T-helper 22 cell (primary cell): ENCODE measurements at places on chromosomes 16 and 17.

DNA sequence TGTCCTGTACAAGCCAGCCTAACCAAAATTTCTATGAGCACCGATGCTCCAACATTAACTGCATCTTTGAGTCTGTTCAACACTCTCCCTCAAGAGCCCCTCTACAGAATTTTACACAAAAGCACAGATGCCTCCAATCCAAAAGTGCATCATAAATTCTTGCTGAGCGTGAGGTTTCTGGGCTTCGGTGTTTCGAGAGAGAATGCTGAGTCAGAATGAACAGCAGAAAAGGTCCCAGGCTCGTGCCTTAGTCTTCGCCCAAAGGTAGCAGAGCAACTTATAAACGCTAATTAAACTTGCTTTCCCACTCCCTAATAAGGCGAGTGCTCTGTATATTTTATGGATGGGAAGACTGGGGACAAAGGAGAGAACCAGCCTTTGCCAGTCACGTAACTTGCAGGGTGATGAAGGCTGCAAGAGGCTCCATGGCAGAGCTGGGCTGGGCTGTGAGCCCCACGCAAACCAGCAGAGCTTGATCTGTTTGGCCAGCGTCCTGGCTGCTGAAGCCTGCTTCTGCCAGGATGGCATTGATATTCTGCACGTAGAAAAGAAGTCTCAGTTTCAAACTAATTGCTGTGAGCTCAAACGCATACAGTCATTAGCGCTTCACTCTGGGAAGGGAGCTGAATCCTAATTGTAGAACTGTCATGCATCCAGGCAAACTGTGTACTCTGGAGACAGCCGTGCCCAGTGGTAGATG is 138.5 kb downstream of the DNAH9 start:
- DNase-seq = no peak

DNA sequence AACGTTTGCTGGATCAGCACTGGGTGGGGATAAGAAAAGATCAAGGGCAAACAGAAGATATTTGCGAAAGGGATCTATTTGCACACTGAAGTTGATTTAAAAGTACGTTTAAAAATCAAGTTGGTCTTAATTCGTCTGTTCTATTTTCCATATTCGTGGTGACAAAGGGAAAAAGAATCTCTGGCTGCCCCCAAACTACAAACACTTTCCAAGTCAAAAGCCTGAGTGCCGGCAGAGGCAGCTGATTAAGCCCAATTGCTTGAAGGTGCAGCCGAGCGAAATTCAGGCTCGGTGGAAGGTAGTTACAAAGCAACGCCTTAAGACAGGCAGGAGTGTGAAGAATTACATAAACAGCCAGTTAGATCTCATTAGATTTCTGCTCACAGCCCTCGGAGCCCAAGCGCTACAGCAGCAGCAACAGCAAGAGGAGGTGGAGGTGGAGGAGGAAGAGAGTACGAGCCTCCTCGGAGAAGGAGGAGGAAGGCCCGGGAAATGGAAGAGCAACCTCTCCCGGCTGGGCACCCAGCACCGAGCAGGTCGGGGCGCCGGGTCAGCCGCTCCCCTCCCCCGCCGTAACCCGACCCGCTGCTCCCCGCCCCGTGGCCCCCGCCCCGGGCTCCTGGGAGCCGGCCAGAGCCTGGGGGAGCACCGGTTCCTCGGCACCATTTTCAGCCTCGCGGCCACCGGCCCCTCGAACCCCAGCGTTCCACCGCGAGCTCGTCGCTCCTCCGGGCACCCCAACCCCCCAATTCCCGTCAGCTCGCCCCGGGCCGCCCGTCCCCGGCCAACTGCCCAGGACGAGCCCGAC is 890 bp downstream of the TOB1 start:
- DNase-seq = no peak

GRCh38 chr17:30229012-30229411 is 6.5 kb downstream of the SLC6A4 start:
- no peak for DNase-seq

DNA sequence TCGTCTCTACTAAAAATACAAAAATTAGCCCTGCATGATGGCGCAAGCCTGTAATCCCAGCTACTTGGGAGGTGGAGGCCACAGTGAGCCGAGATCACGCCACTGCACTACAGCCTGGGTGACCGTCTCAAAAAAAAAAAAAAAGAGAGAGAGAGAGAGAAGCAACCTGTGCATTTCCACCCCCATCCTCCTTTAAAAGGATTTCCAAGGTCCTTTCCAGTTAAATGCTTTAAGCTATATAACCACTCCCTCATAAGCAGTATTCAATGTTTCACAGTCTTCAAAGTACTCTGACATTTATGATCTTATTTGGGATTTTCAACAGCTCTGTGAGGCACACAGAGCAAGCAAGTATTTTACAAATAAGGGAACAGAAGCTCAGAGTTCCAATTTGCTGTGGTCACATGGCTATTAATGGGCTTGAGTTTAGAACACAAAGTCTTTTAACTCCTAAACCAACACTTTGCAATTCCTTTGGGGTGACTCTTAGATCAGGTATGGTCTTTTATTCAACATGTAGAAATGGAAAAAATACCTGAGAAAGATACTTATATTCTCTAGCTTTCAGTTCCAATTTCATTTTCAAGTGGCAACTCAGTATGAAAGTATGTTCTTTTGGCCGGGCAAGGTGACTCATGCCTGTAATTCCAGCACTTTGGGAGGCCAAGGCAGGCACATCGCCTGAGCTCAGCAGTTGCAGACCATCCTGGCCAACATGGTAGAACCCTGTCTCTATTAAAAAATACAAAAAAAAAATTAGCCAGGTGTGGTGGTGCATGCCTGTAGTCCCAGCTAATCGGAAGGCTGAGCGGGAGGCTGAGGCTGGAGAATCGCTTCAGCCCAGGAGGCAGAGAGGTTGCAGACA is 31.3 kb downstream of the SPOP start:
- no peak for DNase-seq

DNA sequence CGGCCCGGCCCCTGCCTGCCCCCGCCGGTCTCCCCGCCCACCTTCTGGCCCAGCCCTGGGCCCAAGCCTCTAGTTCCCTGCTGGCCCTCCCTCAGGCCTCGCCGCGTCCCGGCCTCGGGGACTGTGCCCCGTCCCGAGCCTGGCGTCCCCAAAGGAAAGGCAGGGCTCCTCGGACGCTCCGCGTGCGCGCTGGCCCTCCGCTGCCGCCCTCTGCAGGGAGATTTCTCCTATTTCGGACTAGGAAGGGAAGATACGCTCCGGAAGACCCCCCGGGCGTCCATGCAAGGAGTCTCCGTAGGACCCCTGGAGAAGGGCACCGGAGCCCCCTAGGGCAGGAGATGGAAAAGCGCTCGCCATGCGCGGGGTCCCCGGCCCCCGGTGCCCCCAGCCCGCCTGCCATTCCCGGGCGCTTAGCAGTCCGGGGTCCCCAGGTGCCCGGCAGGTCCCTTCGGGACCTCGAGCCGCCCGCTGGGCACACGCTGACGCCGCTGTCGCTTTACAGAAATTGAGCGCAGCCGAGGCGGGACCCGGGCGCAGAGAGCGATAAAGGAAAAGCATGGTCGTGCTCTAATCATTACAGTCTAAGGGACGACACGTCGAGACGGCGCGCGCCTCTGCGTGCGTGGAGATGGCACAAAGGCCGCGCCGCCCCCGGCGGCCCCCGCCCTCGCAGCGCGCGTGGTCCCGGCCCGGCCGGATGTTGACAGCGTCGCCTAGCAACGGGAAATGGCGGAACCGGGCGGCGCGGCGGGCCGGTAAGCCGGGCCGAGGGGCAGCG is at the start of gene CCDC40:
Gene CCDC40, plus strand, starts transcription at position 706 of the 778 bp plus-strand sequence. Its CDS starts 21 bp downstream, at position 727.
- peak; percentile 64 for DNase-seq

- no peak for DNase-seq
Observed at GRCh38 chr16:51150888-51151320, at the start of gene SALL1. Gene SALL1 (minus strand): TSS chr16:51151270. CDS start chr16:51151241, 29 bp downstream.

DNA sequence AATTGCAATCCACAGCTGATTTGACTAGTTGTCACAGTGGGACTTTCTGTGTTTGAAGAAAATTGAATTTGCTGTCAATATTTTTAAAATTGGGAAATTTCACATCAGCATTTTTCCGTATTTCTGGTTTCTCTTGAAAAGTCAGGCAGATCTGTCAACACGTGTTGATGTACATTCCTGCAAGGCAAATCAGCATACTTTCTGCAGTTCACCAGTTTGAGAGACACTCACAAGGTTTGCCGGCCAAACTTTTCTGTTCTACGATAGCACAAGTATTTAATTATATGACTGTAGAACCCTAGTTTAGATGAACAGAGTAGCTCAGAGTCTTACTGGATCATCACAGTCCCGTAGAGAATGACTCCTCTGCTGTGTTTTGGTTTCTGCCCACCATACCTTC is 102.0 kb downstream of the ADAMTS18 start:
- DNase-seq = no peak

GRCh38 chr17:74941128-74941725 is 5.5 kb downstream of the OTOP3 start:
- no peak for DNase-seq

DNA sequence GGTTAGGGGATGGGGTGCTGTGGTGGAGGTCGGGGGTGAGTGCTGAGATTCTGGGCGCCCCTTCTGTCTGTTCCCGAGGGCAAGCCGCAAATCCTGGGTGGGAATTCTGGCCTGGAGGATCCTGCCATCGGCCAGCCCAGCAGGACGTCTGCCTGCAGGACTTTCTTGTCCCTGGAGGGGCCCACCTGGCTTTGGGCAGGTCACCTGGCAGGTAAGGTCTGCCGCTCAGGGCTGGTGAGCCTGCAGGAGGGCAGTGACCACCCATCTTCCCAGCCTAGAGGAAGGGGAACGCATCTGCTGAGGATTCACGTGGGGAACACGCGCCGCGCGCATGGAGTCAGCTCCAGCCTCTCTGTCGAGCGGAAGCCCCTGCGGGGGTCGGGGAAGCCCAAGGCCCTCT is 5.4 kb downstream of the RNF222 start:
- no peak for DNase-seq
